ENCODE measurements at places on chromosomes 6 and 20.
A peak's percentile ranks its signal among the peaks of the same experiment; 100 is the strongest.

GRCh38 chr6:113805811-113806495 lies 51.2 kb upstream of the MARCKS start:
- DNase-seq: no peak

- DNase-seq: no peak
Observed at GRCh38 chr6:128073389-128073788, 172.5 kb upstream of the THEMIS start.

GRCh38 chr6:1382331-1382882 lies 7.0 kb upstream of the FOXF2 start:
- DNase-seq: no peak

GRCh38 chr6:149129371-149130077 lies 188.0 kb upstream of the TAB2 start:
- DNase-seq: peak; percentile 43

GRCh38 chr6:67345946-67346345 lies 1289.1 kb upstream of the ADGRB3 start:
- DNase-seq: no peak

DNA sequence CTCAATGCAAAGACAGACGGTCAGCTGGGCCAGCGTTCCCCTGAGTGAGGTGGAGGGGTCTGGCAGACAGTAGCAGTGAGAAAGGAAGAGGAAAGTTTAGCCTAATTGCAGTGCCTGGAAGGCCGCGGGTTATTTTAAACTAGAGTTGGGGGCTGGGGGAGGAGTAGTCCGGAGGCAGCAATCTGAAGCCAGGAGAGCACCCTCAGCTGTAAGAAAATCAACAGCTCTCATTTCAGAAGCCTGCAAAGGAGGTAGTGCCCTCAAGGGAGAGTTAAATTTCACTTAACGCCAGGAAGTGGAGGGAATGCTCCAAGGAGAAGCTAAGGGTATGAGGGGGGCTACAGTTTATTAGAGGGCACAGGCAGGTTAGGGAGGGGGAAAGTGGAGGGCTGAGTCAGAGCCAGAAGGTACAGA lies 26.9 kb downstream of the RING1 start:
- no peak for DNase-seq

- no peak for DNase-seq
Observed at GRCh38 chr6:20778459-20778858, 244.2 kb downstream of the CDKAL1 start.

DNA sequence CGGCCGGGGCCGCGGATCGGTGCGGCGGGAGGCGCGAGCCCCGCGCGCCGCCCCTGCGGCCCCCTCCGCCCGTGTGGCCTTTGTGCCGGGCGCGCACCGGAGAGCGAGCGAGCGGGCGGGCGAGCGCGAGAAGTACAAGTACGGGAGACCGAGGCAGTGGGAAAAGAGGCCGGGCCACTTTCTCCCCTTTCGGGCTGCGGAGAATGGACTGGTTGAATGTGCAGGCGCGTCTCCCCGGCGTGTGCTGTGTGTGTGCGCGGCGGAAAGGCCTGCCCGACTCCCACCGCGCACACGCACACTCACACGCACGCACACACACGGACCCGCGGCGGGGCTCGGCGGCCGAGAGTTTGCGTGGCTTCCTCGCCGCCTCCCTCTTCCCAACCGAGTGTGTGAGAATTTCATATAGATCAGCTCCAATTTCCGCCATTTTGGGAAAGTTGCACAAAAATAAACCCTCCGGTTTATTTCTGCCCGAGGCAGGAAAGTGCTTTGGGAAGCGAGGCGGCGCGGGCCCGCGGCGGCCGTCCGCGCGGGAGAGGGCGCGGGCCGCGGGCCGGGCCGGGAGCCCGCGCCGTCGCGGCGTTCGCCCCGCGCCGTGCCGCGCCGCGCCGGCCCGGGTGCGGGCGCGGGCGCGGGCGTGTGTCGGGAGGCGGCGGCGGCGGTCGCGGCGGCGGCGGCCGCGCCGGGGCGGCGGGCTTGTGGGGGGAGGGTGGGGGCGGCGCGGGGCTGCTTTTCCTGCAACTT lies 1.1 kb downstream of the L3MBTL3 start:
- DNase-seq: peak; percentile 28

DNA sequence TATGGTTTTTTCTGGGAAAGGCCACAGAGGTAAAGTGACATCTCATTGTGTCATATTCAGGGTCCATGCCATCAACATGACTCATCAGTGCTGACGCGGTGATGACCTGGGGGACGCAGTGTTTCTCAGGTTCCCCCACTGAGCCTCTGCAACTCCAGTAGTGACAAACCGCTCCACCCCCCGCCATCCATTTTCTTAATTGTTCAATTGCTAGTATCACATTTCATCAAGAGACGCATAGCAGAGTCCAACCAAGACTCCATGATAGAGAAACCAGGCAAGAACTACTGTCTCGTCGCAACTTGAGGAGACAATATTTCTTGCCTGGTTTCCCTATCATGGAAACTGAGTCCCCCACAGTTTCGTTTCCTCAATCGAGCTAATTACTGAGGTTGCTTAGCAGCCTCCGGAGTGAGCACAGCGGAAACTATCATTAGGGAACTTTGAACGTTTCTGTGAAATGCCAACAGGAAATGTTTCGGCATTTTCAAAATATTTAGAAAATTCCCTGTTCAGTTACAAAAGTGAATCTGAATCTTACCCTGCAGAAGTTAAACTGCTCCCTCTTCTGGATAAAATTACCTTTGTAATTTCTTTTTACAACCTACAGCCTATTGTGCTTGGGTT lies 12.2 kb upstream of the SERPINB1 start:
- peak; percentile 95 for DNase-seq
